Right cardiac atrium (tissue), 5 donors: ENCODE measurements at places on chromosomes 11 and 22. TPM values are rescaled to one million over a fixed set of nuclear protein-coding genes. Genes with fewer than 3 reads are reported as not detected.

Gene EXPH5
- polyA plus RNA-seq: 0.41 TPM

Gene TTC38
- 16.6 TPM for polyA plus RNA-seq

Gene ST13
- polyA plus RNA-seq: 71.1 TPM

Gene MYOD1
- polyA plus RNA-seq: not detected

Gene RIMBP3B
- not detected for polyA plus RNA-seq
